ENCODE measurements at places on chromosomes 1 and 21.

- H3K36me3 ChIP-seq, result no peaks in the 10 kb centered on the region
- no peak overlapping the region for H3K27ac ChIP-seq
- H3K27me3 ChIP-seq, result peaks cover 3% of the 10 kb centered on the region
- DNase-seq, result no peak
Measured at GRCh38 chr1:10753299-10753698, 43.1 kb downstream of the CASZ1 start.

- peaks cover 13% of the 10 kb centered on the region for H3K27me3 ChIP-seq
- H3K27ac ChIP-seq, result no peak overlapping the region
- no peak for DNase-seq
- H3K36me3 ChIP-seq, result peaks cover 8% of the 10 kb centered on the region
Measured at GRCh38 chr1:182111496-182111895, 50.0 kb upstream of the ZNF648 start.

- DNase-seq, result no peak
- H3K27ac ChIP-seq, result no peak overlapping the region
- H3K4me1 ChIP-seq, result peaks cover 2% of the 10 kb centered on the region
- no peak overlapping the region for H3K4me3 ChIP-seq
- peaks cover 33% of the 10 kb centered on the region for H3K36me3 ChIP-seq
Measured at GRCh38 chr1:61852670-61853015, 110.4 kb downstream of the PATJ start.

GRCh38 chr1:203085528-203086406 is at the start of gene MYOG:
Gene MYOG (minus strand): TSS chr1:203086012. CDS start chr1:203085961, 51 bp downstream.
- H3K27me3 ChIP-seq, result peaks cover 3% of the 10 kb centered on the region
- H3K36me3 ChIP-seq, result no peaks in the 10 kb centered on the region
- DNase-seq, result no peak
- H3K27ac ChIP-seq, result no peak within 1 kb of the TSS

DNA sequence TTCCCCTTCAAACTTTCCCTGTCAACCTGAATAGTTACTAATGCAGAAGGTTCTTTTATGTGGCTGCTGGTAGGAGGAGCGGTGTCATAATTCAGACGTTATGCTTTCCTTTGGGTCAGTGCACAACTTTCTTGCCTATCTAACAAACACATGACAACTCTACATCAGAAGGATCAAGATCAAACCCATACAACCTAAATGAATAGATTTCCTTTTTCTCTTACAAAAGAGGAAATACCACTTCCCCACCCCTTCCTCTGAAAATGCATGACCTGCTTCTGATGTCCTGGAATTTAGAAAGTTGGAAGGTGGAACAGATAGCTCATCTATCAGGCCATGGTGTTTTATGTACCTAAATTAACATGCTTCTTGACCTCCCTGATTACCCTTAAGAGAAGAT is 75.7 kb upstream of the ADGRL4 start:
- no peaks in the 10 kb centered on the region for H3K4me1 ChIP-seq
- no peak overlapping the region for H3K27ac ChIP-seq
- no peaks in the 10 kb centered on the region for H3K27me3 ChIP-seq
- no peak overlapping the region for H3K4me3 ChIP-seq

DNA sequence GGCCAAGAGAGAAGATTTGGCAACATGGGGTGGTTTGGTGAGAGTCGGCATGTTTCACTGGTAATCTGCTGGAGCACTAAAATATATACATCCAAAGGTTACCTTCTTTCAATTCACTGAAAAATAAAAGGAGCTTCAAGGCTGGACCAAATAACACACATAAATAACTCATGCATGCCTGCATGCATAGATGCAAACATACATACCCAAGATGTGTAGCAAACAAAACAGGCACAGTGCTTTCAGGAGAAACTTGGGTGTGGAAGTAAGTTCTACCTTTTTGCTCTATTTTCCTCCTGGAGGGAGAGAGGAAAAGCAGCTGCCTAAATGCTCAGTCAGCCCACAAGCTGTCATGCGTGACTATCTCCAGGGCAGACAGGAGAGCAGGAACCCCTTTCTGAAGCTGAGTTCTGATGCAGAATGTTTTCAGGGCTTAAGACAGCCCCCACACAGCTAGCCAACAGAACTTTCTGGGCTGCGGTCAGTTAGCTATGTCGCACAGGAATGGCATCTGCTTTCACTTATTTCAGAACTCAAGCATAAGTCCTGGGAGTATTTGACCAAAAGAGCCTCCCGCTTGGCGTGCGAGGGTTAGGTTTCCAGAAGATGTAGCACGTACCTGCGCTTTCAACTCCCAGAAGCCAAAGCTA is 166.2 kb downstream of the TOMM20 start:
- peaks cover 69% of the 10 kb centered on the region for H3K4me1 ChIP-seq
- H3K4me3 ChIP-seq, result peak overlapping the region; percentile 76
- no peaks in the 10 kb centered on the region for H3K27me3 ChIP-seq
- DNase-seq, result no peak

DNA sequence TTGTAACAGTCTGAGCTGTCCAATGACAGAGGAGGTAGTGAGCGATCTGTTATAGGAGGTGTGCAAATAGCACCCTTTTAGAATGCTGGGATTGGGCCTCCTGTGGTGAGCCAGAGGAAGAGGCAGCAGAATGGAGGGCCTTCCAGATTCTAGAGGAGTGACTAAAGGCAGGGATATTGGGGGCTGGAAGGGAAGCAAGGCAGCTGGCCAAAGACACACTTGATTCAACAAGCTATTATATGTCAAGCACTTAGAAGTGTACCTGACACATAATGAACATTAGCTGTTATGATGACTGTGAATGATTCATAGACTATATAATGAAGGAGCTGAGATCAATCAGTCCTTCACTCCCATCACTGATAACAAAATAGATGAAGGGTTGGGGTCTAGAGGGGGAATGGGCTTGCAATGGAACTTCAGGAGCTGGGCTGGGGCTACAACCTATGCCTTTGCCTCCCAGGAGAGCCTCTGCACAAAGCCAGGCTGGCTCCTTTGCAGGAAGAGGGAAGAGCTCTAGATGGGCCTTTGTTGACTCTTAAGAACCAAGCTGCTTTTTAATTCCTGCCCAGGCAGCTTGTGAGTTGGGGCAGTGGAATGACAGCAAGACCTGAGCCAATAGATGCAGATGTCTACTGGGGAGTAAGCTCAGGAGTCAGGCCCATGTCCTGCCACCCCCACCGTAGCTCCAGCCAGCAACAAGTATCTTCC is 2.3 kb upstream of the MKNK1 start:
- peaks cover 50% of the 10 kb centered on the region for H3K4me1 ChIP-seq
- H3K4me3 ChIP-seq, result no peak overlapping the region
- DNase-seq, result no peak
- H3K36me3 ChIP-seq, result peaks cover 38% of the 10 kb centered on the region

DNA sequence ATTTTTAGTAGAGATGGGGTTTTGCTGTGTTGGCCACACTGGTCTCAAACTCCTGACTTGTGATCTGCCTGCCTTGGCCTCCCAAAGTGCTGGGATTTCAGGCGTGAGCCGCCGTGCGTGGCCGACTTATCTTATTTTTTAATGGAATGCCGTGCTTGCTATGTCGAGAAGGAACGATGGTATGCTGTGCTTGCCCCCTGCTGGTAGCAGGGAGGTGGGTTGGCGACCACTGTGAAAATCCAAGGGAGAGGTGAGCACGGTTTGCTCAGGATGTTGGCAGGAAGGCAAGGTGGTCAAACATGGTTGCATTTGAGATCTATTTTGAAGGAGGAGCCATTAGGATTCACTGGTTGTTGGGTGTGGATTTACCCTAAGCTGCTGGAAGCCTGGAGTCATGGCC is 45.8 kb upstream of the RCC2 start:
- peaks cover 20% of the 10 kb centered on the region for H3K27me3 ChIP-seq
- peak overlapping the region; percentile 45 for H3K27ac ChIP-seq
- H3K4me1 ChIP-seq, result no peaks in the 10 kb centered on the region
- H3K4me3 ChIP-seq, result no peak overlapping the region
- no peak for DNase-seq
- no peaks in the 10 kb centered on the region for H3K36me3 ChIP-seq

DNA sequence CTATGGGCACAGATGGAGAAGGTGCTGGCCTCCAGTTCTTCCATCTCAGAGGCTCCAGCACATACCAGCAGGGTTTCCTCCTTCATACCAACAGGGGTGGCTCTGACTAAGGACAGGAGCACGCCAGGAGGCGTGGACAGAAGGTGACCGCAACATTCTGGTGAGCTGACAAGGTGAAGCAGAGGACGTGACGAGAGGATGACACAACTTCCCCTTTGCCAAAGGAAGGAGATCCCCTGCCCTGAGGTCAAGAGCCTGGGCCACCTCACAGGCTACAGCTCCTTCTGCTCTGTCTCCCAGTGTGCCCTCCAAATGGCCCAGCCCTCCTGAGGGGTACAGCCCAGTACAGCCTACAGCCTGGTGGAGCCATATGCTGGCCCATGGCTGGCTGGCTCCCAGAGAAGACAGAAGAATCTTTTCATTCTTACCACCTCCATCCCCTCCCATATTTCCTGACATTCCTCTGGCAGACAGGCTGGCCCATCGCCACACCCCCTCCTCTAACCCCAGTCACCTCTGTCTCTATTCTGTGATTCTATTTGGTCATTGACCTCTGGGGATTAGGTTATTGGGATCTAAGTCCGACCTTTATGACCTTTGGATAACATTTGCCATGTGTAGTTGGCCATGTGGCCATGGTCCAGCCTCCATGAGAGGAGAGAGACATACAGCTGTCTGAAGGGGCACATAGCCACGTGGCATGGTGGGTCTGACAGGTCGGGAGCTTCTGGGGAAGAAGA is 5.1 kb upstream of the LAMB3 start:
- H3K4me3 ChIP-seq, result no peak overlapping the region
- DNase-seq, result no peak
- H3K36me3 ChIP-seq, result no peaks in the 10 kb centered on the region
- H3K27ac ChIP-seq, result no peak overlapping the region

DNA sequence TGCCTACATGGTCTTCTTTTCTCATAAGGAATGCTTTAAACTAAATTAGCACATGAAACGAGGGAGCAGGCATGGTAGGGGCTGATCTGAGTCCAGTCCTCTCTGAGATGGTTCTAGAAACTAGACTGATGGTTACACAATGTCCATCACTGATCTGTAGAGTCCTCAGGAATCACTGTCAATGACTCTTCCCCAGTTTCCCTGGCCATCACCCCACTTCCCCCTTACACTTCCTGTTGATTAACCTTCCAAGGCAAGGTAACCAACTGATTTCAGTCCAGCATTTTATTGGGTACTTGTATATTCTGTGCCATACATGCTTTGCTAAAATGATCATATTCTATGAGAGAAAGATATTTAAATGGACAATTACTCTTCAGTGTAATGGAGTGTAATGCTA is 100.6 kb upstream of the ARTN start:
- no peak overlapping the region for H3K4me3 ChIP-seq
- H3K36me3 ChIP-seq, result no peaks in the 10 kb centered on the region
- H3K4me1 ChIP-seq, result peaks cover 40% of the 10 kb centered on the region
- DNase-seq, result no peak

GRCh38 chr1:205271277-205271676 is 43.5 kb downstream of the TMCC2 start:
- no peak for DNase-seq
- H3K27ac ChIP-seq, result no peak overlapping the region
- no peak overlapping the region for H3K4me3 ChIP-seq
- H3K4me1 ChIP-seq, result peaks cover 32% of the 10 kb centered on the region
- no peaks in the 10 kb centered on the region for H3K36me3 ChIP-seq
- H3K27me3 ChIP-seq, result no peaks in the 10 kb centered on the region

DNA sequence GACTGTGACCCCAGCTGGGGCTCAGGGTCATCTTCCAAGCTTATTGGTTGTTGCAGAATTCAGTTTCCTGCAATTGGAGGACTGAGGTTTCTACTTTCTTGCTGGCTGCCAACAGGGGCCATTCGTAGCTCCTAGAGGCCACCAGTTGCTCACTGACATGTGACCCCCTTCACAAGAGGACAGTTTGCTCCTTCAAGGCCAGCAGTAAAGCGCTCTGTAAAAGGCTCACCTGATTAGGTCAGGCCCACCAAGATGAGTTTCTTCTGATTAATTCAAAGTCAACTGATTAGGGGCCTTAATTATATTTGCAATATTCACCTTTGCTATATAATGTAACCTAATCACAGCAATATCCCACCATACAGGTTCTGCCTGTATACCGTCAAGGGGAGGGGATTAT is 68.9 kb downstream of the SLC9A1 start:
- no peak overlapping the region for H3K27ac ChIP-seq
- no peaks in the 10 kb centered on the region for H3K4me1 ChIP-seq

DNA sequence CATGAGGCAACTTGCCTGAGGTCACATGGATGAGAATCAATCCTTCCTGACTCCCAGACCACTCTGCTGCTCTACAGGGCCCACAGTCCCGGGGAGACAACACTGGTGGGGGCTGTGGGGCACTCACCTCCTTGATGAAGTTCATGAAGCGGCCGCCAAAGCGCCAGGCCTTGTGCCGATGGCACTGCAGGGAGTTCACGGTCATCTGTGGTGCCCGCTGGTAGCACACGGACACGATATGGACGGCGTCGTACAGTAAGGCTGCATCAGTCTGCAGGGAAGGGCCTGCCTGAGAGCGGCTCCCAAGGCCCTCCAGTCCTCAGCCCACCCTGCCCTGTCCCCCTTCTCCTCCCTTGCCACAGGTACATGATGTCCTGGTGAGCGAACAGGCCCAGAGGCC is 175.3 kb downstream of the GRIK3 start:
- no peak for DNase-seq
- H3K27ac ChIP-seq, result no peak overlapping the region
- H3K36me3 ChIP-seq, result no peaks in the 10 kb centered on the region
- peaks cover 3% of the 10 kb centered on the region for H3K27me3 ChIP-seq

DNA sequence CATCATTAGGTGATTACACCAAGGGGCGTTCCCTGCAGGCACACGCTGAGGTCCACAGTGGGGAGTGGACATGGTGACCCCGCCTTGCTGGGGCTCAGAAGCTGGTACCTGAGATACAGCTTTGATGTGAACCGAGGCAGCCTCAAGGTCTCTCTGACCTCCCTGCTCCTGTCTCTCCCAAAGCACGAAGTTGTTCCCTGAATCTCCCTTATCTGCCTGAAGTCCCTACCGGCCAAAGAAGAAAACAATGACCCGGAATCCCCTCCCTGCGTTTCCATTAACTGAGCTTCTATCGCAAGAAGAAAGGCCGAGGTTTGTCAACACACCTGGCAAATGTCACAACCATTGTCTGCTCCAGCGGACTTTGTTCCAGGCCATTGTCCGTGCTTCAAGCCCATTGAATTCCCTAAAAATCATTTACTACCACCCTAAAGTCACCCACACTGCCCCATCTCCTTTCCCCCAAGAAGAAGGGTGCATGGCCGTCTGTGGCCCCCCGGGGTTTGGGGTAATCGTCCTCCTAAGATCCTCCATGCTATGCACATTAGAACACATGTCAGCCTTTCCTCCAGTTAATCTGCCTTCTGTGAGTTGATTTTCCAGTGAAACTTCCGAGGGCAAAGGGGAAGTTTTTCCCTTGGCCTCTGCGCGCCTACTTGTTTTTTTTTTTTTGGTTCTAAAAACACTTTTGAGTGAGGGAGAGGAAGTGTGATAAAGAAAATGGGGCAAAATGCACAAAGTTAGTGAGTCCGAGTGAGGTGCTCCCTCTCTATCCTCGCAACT is 48.1 kb upstream of the COL18A1 start:
- H3K4me1 ChIP-seq, result peaks cover 3% of the 10 kb centered on the region
- H3K36me3 ChIP-seq, result no peaks in the 10 kb centered on the region
- DNase-seq, result no peak
- H3K4me3 ChIP-seq, result no peak overlapping the region
- H3K27me3 ChIP-seq, result peaks cover 19% of the 10 kb centered on the region
- no peak overlapping the region for H3K27ac ChIP-seq

Data from naive thymus-derived CD8-positive, alpha-beta T cell (primary cell).